ENCODE measurements at places on chromosomes 3 and 15.

- no peak for DNase-seq
Measured at GRCh38 chr3:153343988-153344782, 182.2 kb downstream of the RAP2B start.

- DNase-seq: no peak
Measured at GRCh38 chr15:38263996-38264395, 11.4 kb downstream of the SPRED1 start.

- DNase-seq: no peak
Measured at GRCh38 chr15:83129791-83130190, 22.3 kb downstream of the TM6SF1 start.

DNA sequence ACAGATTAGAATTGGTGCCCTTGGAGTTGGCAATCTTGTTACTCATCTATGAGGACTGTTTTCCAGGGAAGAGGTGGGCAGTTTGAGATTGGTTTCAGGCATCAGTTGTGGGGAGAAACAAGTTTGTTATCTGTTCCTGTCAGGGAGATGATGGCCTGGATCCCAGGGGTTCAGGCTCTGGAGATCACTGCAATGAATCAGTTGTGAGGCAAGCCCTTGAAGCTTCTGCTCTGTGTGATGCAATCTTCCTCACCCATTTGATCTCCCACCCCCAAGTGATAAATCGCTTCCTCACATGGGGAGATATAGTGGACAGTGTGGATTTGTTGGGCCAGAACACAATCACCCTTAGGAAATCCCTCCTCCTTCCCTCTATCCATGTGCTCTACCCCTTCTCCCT lies 276.6 kb upstream of the LRTM1 start:
- DNase-seq: no peak

GRCh38 chr15:63052961-63053698 lies 10.6 kb downstream of the TPM1 start:
- no peak for DNase-seq

DNA sequence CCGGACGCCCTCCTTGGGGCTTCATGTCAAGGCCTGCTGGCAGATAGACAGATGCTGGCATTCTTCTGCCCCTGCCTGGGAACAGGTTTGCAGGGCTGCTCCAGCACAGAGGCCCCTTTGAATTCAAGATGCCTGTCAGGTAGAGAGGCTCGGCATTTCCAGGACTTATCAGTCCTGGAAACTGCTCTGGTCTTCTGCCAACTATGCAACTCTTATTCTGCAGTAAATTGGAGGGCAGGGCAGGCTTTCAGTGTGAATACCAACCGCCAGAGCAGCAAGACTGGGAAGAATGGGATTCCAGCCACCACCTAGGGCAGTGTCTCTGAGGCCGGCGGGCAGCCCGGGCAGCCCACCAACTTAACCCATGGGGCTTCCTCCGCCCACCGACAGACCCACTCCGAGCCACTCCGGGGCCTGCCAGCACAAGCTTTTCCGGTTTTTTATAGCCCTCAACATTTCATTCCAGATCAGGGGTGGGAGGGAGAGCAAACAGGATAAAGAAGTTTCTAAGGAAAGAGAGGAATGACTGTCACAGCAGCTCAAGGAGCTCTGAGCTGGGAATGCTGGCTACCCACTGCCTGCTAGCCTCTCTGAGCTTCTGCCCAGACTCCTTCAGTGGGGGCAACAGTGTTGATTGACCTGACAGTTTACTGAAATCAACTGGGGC lies 140.9 kb downstream of the NTRK3 start:
- DNase-seq: no peak

- DNase-seq: no peak
Measured at GRCh38 chr3:185317674-185318073, 45.3 kb upstream of the MAP3K13 start.

DNA sequence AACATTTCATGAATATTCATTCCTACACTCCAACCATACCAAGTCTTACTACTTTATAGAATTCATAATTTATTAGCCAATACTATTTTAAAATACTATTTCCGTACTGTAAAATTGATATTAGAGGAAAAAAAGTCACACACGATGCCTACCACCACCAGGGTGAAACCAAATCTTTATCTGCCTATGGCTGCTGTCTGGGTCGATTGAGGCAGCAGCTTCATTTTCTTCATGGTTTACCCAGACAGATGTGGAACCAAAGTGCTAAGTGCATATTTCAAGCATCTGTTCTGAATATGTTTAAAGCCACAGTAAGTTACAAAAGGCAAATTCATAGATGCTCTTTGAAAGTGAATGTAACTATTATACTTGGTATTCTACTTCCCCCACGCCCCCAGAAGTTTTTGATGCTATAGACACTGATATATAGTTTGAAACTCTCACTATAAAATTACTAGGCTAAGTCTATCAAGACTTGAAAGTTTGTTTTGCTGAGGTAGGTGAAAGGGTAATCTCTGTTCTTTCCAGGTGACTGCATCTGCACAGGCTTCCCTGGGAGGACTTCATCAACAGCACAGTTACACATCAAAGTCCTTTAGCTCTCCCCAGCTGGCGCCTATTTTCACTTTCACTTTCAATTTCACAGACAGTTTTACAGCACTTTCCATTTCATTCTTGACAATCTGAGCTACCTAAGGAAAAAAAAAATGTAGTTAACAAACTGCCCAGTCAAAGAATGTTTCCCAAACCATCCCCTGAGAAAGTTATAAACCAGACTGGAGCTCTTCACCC lies 113.9 kb downstream of the POLQ start:
- DNase-seq: no peak

GRCh38 chr3:181935915-181936314 lies 224.2 kb downstream of the SOX2 start:
- no peak for DNase-seq

DNA sequence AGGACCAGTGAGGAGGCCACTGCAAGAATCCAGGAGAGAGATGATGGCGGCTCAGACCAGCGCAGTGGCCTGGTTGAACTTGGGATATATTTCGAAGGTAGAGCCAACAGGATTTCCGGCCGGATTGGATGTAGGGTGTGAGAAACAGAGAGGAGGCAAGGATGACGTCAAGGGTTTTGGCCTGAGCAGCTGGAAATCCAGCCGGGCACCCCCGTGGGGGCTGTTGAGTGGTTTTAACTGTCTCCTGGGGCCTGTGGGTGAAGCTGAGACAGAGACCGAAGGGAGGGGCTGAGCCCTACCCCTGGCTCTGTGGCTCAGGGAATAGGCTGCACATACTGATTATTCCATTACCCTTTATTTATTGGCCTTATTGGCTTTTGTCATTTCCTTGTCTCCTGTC lies 45.7 kb downstream of the EXOG start:
- no peak for DNase-seq

- no peak for DNase-seq
Measured at GRCh38 chr15:39925112-39925842, 5.2 kb upstream of the GPR176 start.

DNA sequence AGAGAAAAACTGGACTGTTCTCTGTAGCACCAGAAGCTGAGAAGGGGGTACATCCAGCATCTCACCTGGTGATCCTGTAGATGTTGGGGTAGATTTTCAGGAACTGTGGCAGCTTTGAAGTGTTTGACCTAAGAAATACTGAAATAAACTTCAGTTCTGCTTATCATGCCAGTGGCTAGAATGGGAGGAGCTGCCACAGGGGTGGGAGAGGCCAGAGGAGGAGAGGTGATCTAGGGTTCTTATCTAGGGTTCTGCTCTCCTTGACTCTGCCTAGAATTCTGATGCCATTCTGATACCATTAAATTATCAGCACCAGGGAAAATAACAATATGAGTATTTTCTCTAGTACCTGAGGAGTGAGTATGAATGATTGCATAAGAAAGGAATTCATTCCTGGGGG lies 10.2 kb upstream of the CPOX start:
- DNase-seq: no peak

DNA sequence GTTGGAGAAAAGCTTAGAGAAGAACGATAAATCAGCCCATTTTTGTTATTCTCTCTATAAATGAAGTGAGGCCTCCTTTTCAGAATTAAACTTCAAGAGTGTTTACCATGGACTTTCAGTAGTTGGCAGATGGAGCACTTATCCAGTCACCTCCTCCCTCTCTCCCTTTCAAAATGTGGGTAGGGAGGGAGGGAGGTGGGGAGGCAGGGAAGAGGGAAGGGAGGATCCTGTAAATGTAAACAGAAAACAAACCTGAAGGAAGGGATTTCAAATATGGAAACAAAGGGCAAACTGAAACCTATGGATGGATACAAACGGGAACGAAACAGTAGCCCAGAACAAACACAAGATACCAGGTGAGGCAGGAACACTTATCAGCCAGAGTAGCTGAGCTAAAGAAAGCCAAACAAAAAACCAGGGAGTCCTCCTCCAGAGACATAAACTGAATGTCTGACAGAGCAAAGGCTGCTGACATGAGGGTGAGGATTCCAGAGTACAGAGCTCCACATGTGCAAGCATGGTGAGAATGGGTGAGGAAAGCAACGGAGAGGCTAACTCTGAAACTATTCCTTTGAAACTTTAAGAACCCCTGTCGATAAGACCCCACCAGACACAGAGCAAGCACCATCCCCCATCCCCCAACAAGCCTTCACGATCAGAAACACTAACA lies 41.0 kb upstream of the GP5 start:
- DNase-seq: no peak

GRCh38 chr15:80977627-80978036 lies 12.0 kb downstream of the MESD start:
- DNase-seq: no peak

DNA sequence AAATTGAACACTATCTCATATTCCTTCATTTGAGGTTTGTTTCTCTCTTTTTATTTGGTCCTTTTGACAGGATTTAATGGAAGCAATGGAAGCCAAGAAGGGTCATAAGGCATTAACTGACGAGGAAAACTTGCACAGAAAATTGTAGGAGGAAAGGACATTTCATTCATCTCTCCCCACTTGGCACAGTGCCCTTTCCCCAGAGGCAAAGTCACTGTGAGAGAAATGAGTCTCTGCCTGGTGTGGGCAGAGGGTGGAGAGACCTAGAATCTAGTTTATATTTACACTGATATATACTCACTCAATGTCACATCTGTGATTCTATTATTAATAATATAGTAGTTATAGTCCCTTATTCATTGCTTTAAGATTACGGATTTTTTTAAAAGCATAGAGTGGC lies 324.6 kb upstream of the IL12A start:
- DNase-seq: no peak

DNA sequence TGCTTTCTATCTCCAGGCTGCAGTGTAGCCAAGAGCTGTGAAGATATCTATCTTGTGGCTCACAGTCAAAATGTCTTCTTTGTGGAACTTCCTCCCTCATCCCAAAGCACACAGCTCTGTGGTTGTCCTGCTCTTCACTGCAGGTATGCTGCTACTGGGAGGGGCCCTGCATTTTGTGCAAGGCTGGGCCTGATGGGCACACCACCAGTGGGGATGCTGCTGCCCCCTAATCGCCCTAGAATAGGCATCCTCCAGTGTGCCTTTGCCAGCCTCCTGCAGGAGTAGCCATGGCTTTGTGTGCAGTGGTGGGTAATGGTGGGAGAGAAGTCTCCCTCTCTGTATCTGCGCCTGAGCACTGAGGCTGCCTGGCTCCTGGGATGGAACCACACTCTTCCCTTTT lies 297.3 kb downstream of the DOCK3 start:
- no peak for DNase-seq
